ENCODE measurements at places on chromosomes 5 and 9.

- DNase-seq, result no peak
Observed at GRCh38 chr9:123457583-123457982, 101.6 kb downstream of the CRB2 start.

- no peak for DNase-seq
Observed at GRCh38 chr5:178337334-178337741, 104.7 kb upstream of the PHYKPL start.

GRCh38 chr5:172162987-172163343 is 25.1 kb downstream of the STK10 start:
- DNase-seq, result no peak

- DNase-seq, result no peak
Observed at GRCh38 chr5:163908253-163908652, 402.8 kb downstream of the MAT2B start.

DNA sequence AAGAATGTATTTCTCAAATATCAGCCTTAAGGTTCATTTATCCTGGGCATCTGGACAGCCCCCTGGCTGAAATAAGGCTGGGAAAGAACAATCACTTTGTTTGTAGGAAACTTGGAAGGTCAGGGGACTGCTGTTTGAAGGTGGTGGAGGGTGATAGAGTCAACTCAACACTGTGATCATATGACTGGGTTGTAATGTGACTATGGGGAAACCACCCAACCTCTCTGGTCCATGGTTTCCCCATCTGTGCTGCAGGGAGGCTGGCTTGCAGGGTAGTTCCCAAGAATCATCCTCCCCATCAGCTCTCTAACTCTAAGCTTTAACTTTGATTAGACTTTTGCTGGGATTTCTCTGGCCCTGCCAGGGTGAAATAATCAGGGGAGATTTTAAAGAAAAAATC is 10.0 kb downstream of the INSYN2B start:
- no peak for DNase-seq

DNA sequence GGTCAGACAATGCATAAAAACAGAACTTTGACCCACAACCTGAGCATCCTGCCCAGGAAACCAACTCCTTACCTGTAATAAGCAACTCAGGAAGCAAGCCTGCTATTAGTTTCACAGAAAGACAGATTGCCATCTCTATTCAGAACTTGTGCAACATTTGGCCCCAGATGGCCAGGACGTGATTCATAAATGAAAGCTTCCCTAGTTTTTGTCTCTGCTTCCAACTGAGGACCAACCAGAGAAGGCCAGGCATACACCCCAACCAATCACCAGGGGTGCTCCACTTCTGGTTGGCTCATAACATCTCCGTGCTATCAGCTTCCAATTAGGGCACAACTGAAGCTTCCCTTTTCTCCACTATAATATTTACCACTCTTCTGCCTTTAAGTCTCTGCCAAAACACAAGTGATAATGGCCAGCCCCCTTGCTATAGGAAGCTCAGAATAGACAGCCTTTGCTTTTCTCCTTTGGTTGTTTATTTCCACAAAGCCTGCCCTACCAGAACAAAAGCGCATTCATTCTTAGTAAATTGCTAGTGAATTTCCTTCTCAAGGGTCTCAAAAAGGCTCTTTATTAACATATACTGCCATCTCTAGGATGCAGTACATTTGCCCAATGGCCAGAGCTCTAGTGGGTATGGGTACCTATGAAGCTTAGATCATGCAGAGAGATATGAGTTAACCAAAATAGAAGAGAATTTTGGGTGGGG is 289.7 kb upstream of the DAP start:
- no peak for DNase-seq

DNA sequence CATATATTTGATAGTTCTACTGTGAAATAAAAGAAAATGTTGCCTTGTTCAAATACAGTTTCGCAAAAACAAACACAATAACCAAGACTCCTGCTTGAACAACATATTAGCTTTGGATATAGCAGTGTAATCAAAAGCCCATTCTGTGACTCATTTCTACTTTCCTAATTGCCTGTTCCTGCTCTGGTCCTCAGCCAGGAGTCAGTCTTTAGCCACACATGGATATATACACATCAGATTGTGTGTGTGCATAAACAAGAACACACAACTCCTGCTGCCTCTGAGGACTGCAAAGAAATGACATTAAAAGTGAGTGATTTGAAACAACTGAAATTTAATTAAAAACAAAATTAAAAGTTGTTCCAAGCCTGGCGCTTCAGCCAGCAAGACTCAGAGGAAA is 334.8 kb downstream of the TRIM32 start:
- no peak for DNase-seq

DNA sequence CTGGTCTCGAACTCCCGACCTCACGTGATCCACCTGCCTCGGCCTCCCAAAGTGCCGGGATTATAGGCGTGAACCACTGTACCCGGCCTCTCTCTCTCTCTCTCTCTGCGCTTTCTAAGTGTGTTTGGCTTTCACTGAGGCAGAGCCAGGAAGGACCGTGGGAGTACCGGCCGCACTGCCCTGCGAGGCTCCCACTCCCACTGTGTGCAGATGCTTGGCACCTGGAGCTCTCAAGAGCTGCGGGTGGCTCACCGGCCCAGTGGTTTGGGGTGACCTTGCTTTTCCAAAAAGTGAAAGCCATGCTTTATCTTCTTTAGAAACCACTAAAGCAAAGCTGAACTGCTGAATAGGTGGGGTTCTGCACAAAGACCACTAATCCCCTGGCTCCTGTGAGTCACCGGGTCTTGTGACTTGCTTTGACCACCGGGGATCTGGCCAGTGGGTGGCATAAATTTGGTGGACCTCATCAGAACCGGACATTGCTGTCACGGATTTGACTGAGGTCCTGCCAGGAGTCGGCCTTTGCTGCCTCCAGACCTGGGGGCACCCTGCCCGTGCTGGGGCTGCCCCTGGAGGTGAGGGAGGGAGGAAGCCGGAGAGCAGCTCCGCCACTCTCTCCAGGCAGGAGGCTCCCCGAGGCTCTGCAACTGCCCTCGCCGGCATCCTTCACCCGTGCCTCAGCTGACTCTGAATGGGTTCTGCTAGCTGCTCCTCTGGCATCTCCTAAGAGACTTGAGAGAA is 228.9 kb downstream of the FANCC start:
- no peak for DNase-seq

GRCh38 chr5:21688655-21689054 is 1164.5 kb downstream of the CDH12 start:
- DNase-seq, result no peak

- no peak for DNase-seq
Observed at GRCh38 chr9:14119694-14120514, 194.0 kb downstream of the NFIB start.

- DNase-seq, result no peak
Observed at GRCh38 chr9:36584620-36585460, 12.1 kb downstream of the MELK start.

GRCh38 chr9:121992571-121993212 is 100.4 kb downstream of the TTLL11 start:
- DNase-seq, result peak; percentile 27

DNA sequence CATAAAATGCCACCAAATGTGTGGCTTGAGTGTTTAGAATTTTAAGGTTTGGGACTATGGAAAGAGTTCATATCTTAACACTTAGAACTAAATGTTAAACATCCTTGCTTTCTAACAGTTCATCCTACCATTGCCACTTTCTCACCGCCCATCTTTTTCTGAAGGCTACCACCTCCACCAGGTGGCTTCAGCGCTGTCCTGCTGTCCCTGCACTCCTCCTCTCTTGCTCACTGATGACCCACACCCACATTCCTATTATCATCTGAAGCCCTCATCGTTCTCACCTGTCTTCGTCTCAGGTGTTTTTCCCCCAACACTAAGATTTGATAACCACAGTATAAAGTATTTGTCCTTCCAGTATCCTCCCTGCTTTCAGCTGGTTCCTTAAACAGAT is 7.4 kb downstream of the MEGF10 start:
- DNase-seq, result no peak

- DNase-seq, result no peak
Observed at GRCh38 chr5:16588434-16589214, 28.2 kb downstream of the RETREG1 start.

- no peak for DNase-seq
Observed at GRCh38 chr9:91162311-91162710, 199.4 kb downstream of the AUH start.

GRCh38 chr5:116686438-116686837 is 111.8 kb upstream of the SEMA6A start:
- no peak for DNase-seq

DNA sequence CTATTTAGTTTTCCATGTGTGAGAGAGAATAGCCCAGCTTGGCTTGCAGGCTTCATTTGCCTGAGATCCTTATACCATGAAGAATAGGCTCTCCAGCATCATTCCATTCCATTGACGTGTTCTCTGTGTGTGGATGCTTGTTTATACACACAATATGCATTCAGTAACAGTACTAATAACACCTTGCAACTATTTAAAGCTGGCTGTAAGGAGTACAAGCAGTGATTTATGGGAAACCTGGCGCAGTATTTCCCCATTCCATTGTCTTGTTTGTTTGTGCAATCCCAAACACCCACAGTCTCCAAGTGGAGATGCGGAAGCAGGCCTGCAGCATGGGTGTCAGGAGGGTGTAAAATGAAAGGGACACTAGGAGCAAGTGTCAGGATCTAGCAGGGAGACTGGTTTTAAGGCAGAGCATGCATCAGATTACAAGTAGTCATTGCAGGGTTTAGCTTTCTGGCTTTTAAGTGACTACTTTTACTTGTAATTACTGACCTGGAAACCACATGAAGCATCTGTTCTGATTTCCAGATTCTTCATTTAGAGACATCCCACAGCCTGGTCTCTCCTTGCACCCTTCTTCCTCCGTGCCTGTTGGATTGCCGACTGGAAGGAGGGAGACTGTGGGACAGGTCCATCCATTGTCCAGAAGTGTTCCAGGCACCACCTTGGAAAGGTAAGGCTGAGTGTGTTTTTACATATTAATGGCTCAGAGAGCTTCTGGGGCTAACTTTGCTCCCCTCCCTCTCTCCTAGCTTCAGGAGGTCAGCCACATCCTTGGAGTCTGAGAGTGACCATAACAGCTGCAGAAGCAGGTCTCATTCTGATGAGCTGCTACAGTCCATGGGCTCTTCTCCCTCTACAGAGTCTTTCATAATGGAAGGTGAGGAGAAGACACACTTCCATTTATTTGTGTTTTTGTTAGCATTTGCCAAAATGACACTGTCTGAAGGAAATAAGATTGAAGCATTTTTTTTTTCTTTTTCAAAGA is 241.6 kb downstream of the ARHGEF28 start:
- no peak for DNase-seq

DNA sequence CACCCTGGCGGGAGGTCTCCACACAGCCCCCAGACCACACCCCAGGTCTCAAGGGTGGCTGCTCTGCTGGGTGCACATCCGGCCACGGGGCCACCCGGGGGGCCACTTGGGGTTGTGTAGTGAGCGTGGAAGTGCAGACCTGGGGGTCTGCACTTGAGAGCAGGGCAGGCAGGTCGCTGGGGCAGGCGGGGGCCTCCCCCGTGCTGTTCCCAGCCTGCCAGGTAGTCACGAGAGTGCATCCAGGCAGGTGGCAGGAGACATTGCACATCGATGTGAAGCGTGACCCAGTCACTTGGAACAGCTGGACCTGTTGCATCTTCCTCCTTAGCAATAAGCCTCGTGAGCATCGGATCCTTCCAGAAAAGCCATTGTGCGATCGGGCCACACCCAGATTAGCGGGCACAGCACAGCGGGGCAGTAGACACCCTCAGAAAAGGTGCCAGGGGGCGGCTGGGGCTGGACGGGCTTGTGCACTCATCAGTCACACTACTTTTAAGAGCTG is 4.8 kb upstream of the ENTPD8 start:
- DNase-seq, result no peak

DNA sequence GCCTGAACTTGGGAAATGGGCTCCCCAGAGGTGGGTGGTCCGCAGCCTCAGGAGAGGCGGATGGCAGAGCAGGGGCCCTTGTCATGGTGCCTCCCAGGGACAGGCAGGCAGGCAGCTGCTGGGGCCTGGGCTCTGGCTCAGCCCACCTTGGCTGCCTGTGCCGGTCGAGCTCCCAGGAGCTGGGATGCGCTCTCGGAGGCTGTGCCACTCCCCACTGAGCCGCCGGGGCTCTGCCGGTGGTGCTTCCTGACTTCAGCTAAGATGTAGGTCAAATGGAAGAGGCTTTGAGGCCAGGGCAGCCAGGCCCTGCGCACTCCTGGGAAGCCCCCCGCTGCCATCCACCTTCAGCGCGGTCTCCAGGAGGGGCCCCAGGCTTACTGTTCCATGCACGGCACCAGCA is 41.0 kb downstream of the KCNT1 start:
- no peak for DNase-seq

DNA sequence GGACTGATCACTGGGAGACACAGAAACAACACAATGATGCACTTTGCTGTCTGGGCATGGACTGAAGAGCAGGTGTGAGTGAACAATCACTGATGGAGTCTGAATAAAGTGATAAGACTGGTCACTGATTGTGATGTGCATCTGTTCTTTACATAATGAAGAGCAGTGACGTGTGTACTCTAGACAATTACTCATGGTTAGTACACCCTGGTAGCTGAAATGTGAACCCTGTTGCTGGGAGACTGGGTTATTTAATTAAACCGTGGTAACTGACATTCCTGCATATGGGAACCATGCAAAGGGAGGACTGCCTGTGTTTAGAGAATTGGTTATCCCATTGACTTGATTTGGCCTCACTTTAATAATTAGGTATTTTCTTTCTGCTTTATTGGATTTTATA is 202.9 kb downstream of the NR2F1-AS1 start:
- DNase-seq, result no peak

DNA sequence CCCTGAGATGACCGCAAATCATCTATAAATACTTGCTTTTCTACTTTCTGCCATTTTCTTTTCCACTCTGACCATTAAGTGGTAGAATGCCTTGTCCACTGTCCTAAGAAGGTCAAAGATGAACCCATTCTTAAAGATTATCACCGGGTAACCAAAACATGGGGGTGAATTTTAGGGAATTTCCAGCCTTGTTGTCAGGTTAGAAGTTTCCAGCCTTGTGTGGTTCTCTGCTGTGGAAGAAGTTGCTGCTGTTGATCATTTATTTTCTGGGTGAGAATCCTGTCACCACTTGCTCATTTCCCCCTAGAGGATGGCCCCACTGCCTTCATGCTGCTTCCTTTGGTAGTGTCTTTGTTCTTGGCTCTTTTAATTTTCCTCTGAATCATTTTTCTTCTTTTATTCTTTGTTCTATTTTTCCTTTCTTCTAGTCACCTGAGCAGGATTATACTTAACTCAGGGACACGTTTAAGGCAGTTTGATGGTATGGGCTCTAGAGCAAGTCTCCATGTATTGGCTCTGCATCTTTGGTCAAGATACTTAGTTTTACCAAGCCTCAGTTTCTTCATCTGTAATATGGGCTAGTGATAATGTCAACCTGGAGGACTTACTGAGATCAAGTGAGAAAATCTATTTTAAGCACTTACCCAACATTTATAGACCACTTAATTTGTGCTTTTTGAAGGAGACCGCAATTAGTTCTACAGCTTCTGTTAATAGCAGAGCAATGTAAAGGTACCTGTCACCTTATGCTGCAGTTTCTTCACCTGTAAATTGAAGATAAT is 266.2 kb downstream of the ARHGAP26 start:
- DNase-seq, result no peak

DNA sequence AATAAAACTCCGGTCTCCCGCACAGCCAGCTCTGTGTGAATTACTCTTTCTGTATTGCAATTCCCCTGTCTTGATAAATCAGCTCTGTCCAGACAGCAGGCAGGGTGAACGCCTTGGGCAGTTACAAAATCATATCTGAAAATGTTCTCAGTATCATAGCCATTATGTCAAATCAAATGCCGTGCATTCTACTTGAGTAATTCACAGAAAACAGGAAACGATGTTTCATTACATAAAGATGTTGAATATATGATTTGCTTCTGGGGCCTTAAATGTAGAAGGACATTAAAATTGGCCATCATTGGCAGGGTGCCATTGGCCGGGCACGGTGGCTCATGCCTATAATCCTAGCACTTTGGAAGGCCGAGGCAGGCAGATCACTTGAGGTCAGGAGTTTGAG is 8.5 kb downstream of the POLR3G start:
- DNase-seq, result no peak

Data from pulmonary artery endothelial cell (primary cell).